IMR-90 (cell line): ENCODE measurements at places on chromosomes 2 and 18. TPM values are rescaled to one million over a fixed set of nuclear protein-coding genes. Genes with fewer than 3 reads are reported as not detected.

The NAT8 gene
- total RNA-seq = not detected in 2 replicates

The IL1RL2 gene
- 0.28 and 0.36 TPM in 2 replicates for total RNA-seq

The FER1L5 gene
- 0.28 and 0.36 TPM in 2 replicates for total RNA-seq

DNA sequence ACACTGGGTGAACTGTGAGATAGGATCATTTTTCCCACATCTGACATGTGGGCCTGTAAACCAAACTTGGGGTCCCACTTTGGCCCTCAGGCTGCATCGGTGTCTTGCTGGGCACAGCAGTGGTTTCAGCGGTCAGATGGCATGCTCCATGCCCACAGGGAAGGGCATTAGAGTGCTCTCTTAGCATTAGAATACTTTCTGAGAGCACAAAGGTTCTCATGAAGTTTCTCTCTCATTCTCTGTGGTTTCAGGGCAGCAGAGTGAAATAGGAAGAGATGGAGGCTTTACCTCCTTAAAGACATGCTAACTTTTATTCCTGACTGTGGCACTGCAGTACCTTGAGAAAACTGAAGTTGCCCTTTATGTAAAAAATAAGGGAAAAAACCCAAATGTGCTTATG lies 36.6 kb upstream of the GATA6 start:
- no peak for DNase-seq

DNA sequence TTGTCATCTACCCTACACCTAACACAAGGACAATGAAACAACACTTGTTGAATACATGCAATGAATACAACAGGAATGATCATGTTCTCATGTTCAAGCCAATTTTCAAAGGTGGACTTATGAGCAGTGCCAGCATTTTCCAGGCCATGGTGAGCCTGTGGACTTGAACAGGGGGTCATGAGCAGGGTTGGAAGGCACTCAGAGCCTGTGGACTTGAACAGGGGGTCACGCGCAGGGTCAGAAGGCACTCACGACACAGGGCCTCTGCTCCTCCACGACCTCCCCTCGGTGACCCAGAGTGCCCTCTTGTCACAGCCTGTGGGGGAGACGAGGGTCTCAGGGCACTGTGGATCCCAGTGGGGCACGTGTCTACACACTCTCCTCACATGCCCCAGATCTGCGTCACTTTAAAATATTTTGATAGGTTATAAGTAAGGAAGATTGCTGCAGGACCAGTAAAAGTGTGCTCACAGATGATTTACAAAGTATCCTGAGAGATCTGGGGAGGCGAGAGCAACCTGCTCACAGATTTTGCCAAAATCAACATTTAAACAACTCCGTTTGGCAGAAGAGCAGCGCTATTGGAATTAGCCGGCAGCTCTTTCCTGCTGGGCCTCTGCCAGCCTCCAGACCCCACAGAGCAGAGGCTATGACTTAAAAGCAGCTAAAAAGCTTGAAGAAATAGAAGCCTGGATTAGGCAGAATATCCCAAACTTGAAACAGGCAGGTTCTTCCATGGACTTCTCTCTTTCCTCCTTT lies 121.9 kb downstream of the TMEM18 start:
- no peak for DNase-seq
